Activated CD8-positive, alpha-beta T cell treated with anti-CD3 and anti-CD28 coated beads for 36 hours (primary cell): ENCODE measurements at places on chromosomes 13 and 19. TPM values are rescaled to one million over a fixed set of nuclear protein-coding genes. Genes with fewer than 3 reads are reported as not detected.

GRCh38 chr13:38399535-38399934 is 49.9 kb downstream of the UFM1 start:
- peaks cover 3% of the 10 kb centered on the region for H3K4me1 ChIP-seq
- peaks cover 23% of the 10 kb centered on the region for H3K27me3 ChIP-seq
- DNase-seq: no peak
- no peaks in the 10 kb centered on the region for H3K36me3 ChIP-seq
- H3K4me3 ChIP-seq: no peak overlapping the region
- H3K27ac ChIP-seq: no peak overlapping the region

- peak; percentile 22 for DNase-seq
- no peaks in the 10 kb centered on the region for H3K27me3 ChIP-seq
- no peak overlapping the region for H3K27ac ChIP-seq
- H3K36me3 ChIP-seq: peaks cover 21% of the 10 kb centered on the region
Measured at GRCh38 chr19:49988433-49988832, 27.5 kb upstream of the SIGLEC11 start.

- DNase-seq: no peak
- H3K27me3 ChIP-seq: peaks cover 62% of the 10 kb centered on the region
- peaks cover 12% of the 10 kb centered on the region for H3K36me3 ChIP-seq
Measured at GRCh38 chr13:112071102-112071722, 4.3 kb downstream of the SOX1 start.

DNA sequence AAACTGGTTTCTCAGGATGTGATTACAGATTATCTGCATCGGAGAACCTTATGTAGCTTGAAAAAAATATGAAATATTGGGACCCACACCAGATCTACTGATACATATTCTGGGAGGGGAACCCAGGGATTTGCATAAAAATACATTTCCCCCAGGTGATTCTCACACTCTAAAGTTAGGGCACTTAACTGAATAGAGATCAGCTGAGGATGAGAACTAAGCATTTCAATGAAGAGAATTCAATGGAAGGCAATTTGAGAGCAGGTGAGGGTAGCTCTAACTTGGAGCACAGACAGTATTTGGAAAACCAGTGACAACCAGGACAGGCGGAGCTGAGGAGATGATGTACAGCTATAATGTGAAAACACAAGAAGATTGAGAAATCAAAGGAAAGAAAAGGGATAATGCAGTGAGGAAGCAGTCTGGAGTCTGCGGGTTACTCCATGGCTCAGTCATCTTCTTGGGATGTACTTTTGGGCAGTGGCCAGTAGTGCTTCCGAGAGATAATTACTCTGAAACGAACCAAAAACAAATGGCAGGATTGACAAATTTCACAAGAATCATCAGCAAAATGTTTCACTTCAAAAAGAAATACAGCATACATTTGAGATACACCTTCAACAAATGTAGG is 6.1 kb upstream of the OXGR1 start:
- H3K27me3 ChIP-seq: peaks cover 25% of the 10 kb centered on the region
- no peaks in the 10 kb centered on the region for H3K36me3 ChIP-seq
- H3K4me1 ChIP-seq: no peaks in the 10 kb centered on the region

DNA sequence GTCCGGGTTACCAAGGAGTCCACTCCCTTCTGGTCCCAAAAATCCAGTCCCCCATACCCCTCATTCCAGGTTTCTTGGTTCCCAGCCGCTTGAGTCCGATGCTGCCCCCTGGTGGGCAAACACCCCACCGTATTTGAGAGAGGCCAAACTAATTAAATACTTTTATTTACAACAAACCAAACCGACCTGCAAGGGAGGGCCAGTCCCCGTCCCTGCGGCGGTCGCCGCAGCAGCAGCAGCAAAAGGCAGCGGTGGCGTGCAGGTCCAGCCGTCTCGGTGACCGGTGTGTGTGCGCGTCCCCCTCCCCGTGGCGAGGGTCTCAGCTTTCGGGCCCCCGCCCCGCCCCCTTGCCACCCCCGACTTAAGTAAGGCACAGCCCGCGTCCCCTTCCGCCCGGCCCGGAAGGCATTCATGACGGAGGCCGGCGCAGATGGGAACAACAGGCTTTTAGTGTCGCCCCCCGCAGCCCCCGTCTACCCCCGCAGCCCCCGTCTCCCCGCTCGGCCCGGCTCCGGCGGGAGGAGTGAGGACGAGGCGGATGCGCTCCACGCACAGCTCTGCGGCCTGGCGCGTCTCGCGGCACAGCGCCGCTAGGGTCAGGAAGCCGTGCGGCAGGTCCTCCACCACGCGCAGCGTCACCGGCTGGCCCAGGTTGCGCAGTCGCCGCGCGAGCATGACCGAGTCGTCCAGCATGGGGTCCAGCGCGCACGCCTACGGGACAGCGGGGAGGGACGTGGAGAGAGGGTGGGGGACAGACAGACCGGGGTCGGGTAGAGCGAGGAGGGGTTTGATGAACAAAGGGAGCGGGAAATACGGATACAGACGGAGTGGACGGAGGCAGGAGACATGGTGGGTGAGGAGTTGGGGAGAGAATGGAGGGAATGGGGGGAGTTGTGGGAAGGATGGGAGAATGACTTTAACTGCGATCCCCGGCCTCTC is 11.5 kb upstream of the CNFN start:
- H3K27me3 ChIP-seq: no peaks in the 10 kb centered on the region
- peak; percentile 88 for DNase-seq
- peak overlapping the region; percentile 75 for H3K27ac ChIP-seq
- peaks cover 40% of the 10 kb centered on the region for H3K4me1 ChIP-seq

- no peak overlapping the region for H3K27ac ChIP-seq
- DNase-seq: no peak
- no peaks in the 10 kb centered on the region for H3K36me3 ChIP-seq
- no peak overlapping the region for H3K4me3 ChIP-seq
Measured at GRCh38 chr13:74201530-74201929, 67.3 kb upstream of the KLF12 start.

- peaks cover 26% of the 10 kb centered on the region for H3K4me1 ChIP-seq
- no peak for DNase-seq
- H3K4me3 ChIP-seq: no peak overlapping the region
Measured at GRCh38 chr19:51573331-51573730, 2.2 kb downstream of the ZNF175 start.

DNA sequence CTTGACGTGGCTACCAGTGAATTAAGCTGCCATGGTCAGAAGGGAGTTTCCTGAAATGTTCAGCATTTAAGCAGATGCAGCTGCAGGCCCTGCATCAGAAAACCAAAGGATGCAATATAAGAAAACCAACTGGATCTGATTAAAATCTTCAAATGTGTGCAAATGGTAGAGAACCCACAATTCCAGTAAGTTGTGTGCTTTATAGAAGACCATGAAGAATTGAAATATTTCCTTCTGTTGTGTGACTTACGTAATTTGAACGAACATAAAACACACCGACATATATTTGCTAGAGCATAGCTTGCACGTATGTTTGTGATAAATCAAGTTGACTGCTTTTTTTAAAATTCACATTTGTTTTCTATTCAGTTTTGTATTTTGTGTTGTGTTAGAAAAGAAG is 191.4 kb downstream of the COL4A1 start:
- H3K4me1 ChIP-seq: no peaks in the 10 kb centered on the region
- H3K27ac ChIP-seq: no peak overlapping the region
- peaks cover 16% of the 10 kb centered on the region for H3K27me3 ChIP-seq
- no peak overlapping the region for H3K4me3 ChIP-seq
- no peaks in the 10 kb centered on the region for H3K36me3 ChIP-seq

- H3K27me3 ChIP-seq: peaks cover 2% of the 10 kb centered on the region
- H3K27ac ChIP-seq: no peak overlapping the region
- no peak overlapping the region for H3K4me3 ChIP-seq
- peaks cover 13% of the 10 kb centered on the region for H3K36me3 ChIP-seq
- DNase-seq: no peak
- peaks cover 65% of the 10 kb centered on the region for H3K4me1 ChIP-seq
Measured at GRCh38 chr19:38670921-38671398, 23.5 kb downstream of the ACTN4 start.

The CABP5 gene
- total RNA-seq: not detected
